ENCODE measurements at places on chromosomes 16 and 17. TPM values are rescaled to one million over a fixed set of nuclear protein-coding genes. Genes with fewer than 3 reads are reported as not detected.

Gene IGF2BP1
- not detected for total RNA-seq

DNA sequence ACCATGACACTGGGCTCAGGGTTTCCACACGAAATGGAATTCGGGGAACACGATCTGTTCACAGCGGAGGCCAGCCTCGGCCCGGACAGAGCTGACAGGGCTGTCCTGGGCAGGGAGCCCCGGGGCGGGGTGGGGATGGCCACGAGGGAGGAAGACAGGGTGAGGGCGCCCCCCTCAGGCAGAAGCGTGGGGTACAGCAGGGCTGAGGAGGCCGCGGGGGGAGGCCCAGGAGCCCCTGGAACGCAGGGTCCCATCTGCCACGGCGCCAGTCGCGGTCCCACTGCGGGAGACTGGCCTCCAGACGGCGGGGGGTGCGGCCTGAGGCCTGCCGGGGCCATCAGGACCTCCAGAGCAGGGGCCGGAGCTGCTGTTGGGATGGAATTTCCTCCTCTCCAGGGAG lies 75.9 kb downstream of the LMF1 start:
- no peak overlapping the region for H3K4me3 ChIP-seq
- no peaks in the 10 kb centered on the region for H3K4me1 ChIP-seq
- no peak for DNase-seq
- no peaks in the 10 kb centered on the region for H3K27me3 ChIP-seq
- H3K36me3 ChIP-seq, result no peaks in the 10 kb centered on the region

- peaks cover 3% of the 10 kb centered on the region for H3K36me3 ChIP-seq
- no peak overlapping the region for H3K27ac ChIP-seq
- no peak overlapping the region for H3K4me3 ChIP-seq
- H3K4me1 ChIP-seq, result no peaks in the 10 kb centered on the region
Measured at GRCh38 chr16:48526058-48526957, 83.7 kb downstream of the N4BP1 start.

DNA sequence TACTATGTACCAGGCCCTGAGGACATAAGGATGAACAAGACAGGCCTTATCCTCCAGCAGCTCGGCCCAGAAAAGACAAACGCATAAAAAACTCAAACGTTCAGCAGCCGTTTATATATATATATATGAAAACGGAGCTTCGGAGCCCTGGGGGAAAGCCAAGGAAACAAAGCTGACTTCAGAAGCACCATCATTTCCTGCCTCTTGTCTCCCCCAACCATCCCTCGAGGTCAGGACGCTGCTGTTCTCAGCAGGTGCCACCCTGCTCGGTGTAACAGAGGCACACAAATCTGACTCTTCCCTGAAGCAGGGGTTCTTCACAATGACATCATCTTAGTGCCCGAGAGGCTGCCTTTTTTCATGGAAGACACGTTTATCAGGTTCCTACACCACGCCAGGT lies 146.9 kb downstream of the ZNF423 start:
- H3K36me3 ChIP-seq, result no peaks in the 10 kb centered on the region
- H3K4me3 ChIP-seq, result no peak overlapping the region
- H3K4me1 ChIP-seq, result no peaks in the 10 kb centered on the region
- no peak overlapping the region for H3K27ac ChIP-seq
- DNase-seq, result no peak
- no peaks in the 10 kb centered on the region for H3K27me3 ChIP-seq

DNA sequence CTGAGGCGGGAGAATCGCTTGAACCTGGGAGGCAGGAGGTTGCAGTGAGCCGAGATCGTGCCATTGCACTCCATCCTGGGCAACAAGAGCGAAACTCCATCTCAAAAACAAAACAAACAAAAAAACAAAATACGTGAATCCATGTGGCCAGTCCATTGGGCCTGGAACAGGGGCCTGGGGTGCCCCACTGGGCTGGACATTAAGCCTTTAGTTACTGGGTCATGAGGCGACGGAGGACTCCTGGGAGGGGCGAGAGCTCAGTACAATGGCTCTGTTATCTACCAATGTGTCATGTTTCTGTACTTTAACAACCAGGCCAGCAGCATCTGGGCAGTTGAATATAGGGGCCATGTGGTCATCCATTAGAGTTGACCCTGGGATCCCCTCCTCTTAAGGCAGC lies 18.9 kb upstream of the CLEC18A start:
- H3K36me3 ChIP-seq, result peaks cover 15% of the 10 kb centered on the region
- DNase-seq, result no peak
- no peaks in the 10 kb centered on the region for H3K27me3 ChIP-seq
- no peak overlapping the region for H3K27ac ChIP-seq

Data from activated CD8-positive, alpha-beta T cell treated with anti-CD3 and anti-CD28 coated beads, Interleukin-2, amount 10 ng/mL, durations not matched to agents 7 days and 5 days (primary cell).